SJSA1 (cell line): ENCODE measurements at places on chromosomes 13 and 19. TPM values are rescaled to one million over a fixed set of nuclear protein-coding genes. Genes with fewer than 3 reads are reported as not detected.

GRCh38 chr19:50728084-50728737 is 5.0 kb downstream of the CLEC11A start:
- no peak for DNase-seq

GRCh38 chr13:88919970-88920628 is 1248.9 kb downstream of the SLITRK5 start:
- no peak for DNase-seq

GRCh38 chr19:823565-824121 is 1.9 kb upstream of the PLPPR3 start:
- no peak for DNase-seq

- DNase-seq: peak; percentile 100
These were observed at the start of gene NAXD for GRCh38 chr13:110615322-110616102. NAXD (plus strand) TSS chr13:110615545; CDS start chr13:110615602, 57 bp downstream.

DNA sequence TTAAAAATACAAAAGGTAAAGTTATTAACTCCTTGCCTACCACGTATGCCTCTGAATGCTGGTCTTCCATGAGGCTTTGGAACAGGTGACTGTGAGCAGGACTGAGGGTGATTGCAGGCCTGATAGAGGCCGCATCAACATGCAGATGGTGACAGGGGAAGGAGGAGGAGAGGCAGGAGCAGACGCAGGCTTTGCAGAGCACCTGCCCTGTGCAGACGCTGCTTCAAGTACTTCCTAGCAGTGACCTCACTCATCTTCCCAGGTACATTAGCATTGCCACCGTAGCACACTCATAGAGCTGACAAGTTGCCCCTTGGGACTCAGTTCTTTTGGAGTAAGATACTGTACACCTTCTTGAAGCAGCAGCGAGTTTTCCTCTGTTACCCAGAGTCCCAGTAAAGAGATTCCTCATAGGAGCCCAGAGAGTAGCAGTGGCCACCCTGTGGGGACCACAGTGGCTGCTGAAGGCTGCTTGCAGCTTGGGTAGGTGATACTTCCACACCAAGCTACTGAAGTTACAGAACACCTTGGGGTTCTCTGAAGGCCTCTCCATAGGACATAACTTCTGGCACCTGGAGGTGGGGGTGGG is 56.0 kb downstream of the ZNF536 start:
- no peak for DNase-seq

GRCh38 chr13:43730642-43731041 is 56.1 kb downstream of the ENOX1 start:
- DNase-seq: no peak

DNA sequence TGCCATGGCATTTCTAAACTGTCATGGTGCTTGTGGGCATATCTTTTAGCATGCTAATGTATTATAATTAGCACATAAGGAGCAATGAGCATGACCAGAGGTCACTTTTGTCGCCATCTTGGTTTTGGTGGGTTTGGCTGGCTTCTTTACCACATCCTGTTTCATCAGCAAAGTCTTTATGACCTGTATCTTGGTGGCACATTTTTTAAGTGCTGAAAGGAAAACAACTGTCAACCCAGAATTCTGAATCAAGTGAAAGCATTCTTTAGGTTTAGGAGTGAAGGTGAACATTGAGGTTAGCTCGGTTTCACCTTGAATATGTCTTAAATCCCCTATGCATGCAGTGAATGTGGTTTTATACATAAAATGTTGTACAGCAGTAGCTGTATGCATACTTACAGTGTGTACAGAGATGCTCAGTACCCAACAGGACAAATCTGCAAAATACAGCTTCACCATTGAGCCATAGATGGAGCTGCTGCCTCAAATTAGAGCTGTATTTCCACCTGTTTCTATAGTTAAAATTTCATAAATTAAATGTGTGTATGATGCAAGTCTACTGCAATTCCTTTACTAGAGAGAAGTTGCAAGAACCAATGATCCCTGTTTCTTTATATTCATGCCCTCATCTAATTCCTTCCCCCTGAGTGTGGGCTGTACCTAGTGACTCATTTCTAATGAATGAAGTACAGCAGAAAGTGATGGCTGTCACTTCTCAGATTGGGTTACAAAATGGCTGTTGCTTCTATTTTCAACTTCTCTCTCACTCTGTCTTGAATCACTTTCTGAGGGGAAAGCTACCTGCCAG is 25.2 kb upstream of the IGSF23 start:
- DNase-seq: peak; percentile 86

DNA sequence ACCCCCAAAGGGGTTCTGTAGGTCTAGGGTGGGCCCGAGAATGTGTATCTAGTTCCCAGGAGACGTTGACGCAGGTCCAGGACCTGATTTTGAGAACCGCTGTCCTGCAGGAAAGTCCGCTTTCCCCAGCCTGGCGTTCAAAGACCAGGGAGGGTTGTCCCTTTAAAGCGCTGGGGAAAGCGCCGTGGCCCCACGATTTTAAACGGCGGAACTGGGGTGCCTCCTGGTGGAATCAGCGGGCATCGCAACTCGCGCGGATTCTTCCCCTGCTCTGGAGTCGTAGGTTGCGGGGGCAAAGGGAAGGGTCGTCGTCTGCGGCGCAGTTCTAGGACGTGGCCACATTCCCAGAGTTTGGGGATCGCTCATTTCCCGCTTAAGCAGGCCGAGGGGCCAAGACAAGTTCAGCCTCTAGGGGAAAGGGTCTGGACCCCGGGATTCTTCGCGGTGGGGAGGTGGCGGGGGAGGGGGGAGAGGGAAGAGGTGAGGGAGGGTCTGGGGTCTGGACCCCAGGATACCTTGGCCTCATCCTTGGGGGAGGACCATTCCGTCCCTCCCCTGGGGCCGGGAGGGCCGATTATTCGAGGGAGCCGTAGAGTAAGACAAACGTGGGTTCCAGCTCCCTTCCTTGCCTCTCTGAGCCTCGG is 7.7 kb downstream of the PNMA8B start:
- DNase-seq: peak; percentile 73

ZGLP1 gene
- total RNA-seq: 1.2 TPM in 1 of 2 replicates, not detected in the other

C19orf18 gene
- total RNA-seq: not detected in 2 replicates
